Activated CD8-positive, alpha-beta memory T cell treated with anti-CD3 and anti-CD28 coated beads, Interleukin-2, amount 50 U/mL, for 48 hours (primary cell): ENCODE measurements at places on chromosomes 7 and 10.

- no peak for DNase-seq
Measured at GRCh38 chr7:32263611-32264010, 193.4 kb upstream of the PDE1C start.

GRCh38 chr7:24255139-24255538 lies 28.9 kb upstream of the NPY start:
- no peak for DNase-seq

DNA sequence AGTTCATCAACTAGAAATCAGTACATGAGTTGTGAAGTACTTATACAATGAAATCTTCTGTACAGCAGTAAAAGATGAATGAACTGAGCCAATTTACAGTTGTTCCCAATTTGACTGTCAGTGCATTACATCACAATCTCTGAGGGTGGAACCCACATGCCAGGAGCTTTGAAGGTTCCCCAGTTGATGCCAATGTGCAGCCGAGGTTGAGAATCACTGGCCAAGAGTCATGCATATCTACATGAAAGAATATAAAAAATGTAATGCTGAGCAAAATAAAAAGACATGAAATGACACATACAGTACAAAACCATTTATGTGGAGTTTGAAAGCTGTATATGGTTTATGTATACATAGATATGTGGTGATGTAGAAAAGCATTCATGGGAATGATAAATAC lies 22.1 kb upstream of the CCNJ start:
- no peak for DNase-seq

DNA sequence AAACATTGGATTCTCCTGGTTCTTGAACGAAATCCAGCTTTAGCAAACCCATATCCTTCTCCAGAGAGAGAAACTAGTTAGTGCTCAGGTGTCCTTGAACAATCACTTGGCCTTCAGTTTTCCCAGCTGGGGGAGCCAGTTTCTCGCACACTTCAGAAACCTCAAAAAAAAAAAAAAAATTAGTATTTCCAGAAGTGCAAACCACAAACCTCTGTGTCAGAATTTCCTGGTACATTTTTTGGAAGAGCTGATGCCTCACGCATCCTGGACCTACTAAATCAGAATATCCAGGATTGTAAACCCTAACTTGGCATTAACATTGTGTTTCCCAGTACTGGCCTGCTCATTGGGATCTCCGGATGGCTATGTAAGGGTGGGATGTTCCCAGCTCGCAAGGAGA lies 143.4 kb upstream of the EGR2 start:
- DNase-seq = no peak

DNA sequence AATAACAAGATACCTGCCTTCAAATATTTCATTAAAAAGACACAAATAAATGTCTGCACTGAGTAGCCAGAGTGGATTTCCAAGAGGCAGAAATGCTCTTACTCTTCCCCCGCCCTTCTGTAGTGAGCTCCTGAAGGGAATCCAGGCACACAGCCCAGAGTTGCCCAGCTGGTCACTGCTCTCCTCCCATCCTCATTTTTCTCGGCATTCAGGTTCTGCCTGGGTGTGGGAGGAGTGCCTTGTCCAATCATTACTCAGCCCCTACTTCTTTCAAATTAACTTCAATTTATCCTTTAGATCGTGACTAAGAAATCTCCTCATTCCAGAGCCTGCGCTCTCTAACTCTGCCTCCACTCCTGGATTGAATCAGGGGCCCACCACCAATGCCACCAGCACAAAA lies 12.2 kb downstream of the CCDC6 start:
- no peak for DNase-seq

DNA sequence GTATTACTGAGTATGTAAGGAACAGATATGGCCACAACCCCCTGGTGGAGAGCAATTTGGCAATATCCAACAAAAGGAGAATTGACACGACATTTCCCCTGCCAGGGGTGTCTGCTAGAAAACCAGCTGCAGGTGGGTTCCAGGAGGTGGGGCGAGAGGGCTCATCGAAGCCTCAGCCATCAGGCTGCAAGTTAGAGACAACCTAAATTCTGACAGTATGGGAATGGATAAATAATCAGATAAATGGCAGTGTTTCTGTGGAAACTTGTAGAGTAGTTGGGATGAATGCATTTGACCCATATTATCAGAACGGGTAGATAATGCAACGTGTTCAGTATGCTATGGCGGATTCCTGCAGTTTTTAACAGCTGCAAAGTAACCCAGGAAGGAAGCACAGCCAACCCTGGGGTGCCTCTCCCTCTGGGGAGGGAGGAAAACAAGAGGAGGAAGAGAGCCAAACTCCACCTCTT lies 3.5 kb downstream of the TMEM273 start:
- DNase-seq = peak; percentile 53

GRCh38 chr7:68971634-68972340 lies 626.5 kb upstream of the AUTS2 start:
- DNase-seq = no peak

GRCh38 chr7:105906695-105907094 lies 30.3 kb upstream of the ATXN7L1 start:
- no peak for DNase-seq

DNA sequence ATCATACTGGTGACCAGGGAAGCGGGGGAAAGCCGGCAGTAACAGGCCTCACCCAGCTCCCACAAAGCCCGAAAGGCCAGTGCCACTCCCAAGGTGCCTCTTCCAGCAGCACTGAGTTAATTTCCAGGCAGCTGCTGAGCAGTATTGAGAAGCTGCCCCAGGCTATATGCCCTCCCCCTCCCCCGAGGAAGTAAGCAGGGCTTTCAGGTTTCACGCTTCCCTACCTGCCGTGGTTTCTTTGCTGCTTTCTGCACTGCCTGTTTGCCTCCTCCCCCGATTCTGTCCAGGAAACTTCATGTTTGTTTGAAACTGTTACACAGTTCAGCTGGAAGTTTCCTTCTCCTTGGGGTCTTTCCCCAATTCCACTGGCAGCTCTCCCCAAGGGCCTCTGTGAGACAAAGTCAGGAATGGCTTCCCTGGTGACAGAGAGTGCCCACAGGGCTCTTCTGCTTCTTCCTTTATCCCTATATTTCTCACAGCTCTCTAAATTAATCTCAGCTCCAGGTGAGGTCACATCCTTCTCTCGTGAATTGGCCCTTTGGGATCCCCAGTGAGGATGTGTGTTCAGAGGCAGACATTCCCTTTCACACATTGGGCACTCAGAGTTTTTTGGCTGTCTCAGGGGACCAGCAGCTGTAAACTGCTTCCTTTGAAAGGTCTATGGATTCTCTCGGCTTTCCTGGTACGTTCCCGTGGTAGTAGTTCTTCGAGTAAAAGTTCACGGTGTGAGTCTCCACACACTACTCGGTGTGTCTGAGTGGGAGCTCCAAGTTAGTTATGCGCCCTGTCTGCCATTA lies 19.4 kb downstream of the C1GALT1 start:
- DNase-seq = peak; percentile 58

- DNase-seq = no peak
Measured at GRCh38 chr10:12852687-12853086, 148.8 kb downstream of the CCDC3 start.

- peak; percentile 69 for DNase-seq
Measured at GRCh38 chr7:116525298-116525912, 569 bp downstream of the CAV1 start.

DNA sequence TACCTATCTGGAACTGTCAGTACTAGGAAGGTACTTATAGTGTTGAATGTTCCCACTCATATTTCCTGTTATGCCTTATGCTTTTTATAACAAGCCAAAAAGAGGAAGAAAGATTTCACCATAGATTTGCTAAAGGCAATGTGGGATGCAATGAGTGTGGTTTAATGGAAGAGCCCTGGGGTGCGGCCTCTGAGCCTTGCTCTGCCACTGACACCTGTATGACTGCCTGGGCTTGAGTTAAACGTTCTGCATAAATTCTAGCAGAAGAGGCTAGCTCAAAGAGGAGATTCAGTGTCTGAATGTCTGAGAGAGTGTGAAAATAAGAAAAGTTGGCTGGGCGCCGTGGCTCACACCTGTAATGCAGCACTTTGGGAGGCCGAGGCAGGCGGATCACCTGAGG lies 143.8 kb downstream of the TPST1 start:
- no peak for DNase-seq

GRCh38 chr10:29830531-29831512 lies 196.1 kb upstream of the SVIL start:
- DNase-seq = no peak

- DNase-seq = no peak
Measured at GRCh38 chr7:105650382-105650970, 69.2 kb upstream of the EFCAB10 start.

DNA sequence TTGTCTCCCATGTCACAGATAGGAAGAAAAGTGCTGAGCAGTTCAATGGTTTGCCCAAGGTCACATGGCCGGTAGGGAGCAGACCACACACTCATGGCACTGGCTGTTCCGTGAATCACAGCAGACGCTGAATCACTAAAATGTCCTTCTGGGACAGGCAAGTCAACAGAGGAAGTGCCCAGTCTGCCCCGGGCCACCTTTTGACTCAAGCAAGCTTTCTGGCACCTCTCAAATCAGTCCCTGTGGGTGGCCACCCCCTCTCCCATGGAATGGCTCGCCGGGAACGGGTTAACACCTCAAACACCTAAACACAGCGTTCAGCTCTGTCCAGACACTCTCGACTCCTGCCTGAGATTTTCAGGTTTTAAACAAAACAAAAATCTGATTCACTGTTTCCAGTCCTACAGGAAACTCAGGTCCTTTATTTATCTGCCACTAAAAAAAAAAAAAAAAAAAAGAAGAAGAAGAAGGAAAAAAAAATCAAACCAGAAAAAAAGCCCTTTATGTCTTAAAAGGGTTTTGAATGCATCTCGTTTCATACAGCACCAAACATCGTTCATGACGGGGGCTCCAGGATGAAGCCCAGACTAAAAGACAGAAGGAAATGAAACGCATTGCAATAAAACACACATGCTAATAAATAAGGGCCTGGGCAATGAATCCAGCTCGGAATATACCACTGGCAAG lies 15.5 kb downstream of the CARD11 start:
- peak; percentile 72 for DNase-seq

- DNase-seq = no peak
Measured at GRCh38 chr10:129642427-129642826, 175.4 kb downstream of the MGMT start.

- DNase-seq = no peak
Measured at GRCh38 chr10:121240011-121240410, 358.2 kb downstream of the FGFR2 start.

GRCh38 chr10:109837384-109837783 lies 85.9 kb downstream of the XPNPEP1 start:
- no peak for DNase-seq

GRCh38 chr10:69562731-69563254 lies 10.4 kb downstream of the NEUROG3 start:
- no peak for DNase-seq

GRCh38 chr10:13338390-13339110 lies 9.5 kb downstream of the SEPHS1 start:
- no peak for DNase-seq

- no peak for DNase-seq
Measured at GRCh38 chr7:141113131-141113530, 39.3 kb downstream of the TMEM178B start.

DNA sequence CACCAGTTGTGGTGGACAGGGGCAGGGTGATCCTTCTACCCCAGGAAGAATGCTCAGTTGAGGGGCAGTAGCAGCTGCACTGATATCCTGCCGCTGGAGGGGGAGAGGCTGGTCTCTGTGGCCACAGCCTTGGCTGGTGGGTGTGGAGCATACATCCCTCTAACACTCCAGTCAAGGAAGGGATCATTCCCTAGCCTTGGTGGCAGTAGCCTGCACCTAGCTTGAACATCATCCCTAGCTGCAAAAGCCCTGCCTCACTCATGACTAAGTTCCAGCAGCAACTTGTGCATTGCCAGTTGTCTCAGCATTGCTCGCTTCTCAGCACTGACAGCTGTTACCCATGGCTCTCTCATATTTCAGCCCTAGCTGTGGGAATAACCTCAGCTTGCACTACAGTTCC lies 688.9 kb upstream of the POT1 start:
- no peak for DNase-seq

DNA sequence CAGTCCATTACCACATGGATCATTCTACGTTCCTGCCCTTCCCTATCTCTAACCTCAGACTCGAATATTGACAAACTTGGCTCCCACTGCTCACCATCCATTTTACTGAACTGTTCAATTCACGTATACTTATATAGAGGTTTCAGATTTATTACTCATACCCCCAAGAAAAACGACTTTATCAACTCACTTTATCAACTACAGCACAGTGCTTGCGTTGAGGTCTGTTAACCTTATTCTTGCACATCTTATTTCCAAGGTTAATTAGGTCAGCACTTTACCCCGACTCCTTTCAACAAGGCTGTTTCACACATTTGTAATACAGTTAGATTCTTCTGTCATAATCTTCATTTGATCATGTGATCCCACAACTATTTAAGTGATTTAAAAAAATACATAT lies 162.3 kb upstream of the AHR start:
- DNase-seq = no peak

- DNase-seq = no peak
Measured at GRCh38 chr7:134059921-134060320, 67.2 kb upstream of the LRGUK start.

GRCh38 chr7:75937958-75938786 lies 23.2 kb downstream of the POR start:
- no peak for DNase-seq

DNA sequence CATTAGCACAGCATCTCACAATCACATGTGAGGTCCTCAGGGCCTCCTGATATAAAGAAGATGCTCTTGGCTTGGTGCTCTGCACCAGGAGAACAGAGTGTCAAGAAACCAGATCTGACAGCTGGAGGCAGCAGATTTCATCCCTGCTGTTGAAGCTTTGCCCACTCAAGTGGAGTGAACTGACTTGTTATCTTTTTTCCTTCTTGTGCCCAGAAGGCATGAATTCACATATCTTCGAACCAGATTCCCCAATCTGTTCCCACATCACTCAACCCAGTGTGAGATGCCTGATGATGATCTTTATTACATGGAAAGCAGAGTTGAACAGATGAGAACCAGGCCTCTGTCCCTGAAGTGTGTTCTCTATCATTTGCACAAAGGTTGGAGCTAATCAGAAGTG lies 521.0 kb downstream of the SORCS1 start:
- no peak for DNase-seq

GRCh38 chr10:48251152-48251524 lies 23.4 kb downstream of the FRMPD2 start:
- no peak for DNase-seq

DNA sequence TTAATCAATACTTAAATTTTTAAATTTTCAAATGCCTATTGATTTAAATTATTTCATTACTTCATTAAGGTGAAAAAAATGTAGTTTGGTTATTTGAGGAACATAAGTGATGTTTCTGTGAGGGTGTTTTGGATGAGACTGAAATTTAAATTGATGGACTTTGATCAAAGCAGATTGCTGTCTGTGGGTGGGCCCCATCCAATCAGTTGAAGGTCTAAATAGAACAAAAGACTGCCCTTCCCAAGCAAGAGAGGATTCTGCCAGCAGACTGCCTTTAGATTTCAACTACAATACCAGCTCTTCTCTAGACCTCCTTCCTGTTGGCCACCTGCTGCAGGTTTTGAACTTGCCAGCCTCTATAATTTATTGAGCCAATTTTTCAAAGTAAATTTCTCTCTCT lies 14.5 kb upstream of the GPR37 start:
- no peak for DNase-seq

- DNase-seq = peak; percentile 80
Measured at GRCh38 chr10:119306514-119306951, 99.2 kb downstream of the GRK5 start.

GRCh38 chr7:47690902-47691558 lies 109.1 kb upstream of the TNS3 start:
- no peak for DNase-seq
